ENCODE measurements at places on chromosomes 6 and 20.

- DNase-seq = no peak
These were observed 48.1 kb downstream of the EBF4 start for GRCh38 chr20:2740702-2741101.

GRCh38 chr20:1423625-1424106 lies 30.8 kb upstream of the FKBP1A start:
- peak; percentile 42 for DNase-seq

DNA sequence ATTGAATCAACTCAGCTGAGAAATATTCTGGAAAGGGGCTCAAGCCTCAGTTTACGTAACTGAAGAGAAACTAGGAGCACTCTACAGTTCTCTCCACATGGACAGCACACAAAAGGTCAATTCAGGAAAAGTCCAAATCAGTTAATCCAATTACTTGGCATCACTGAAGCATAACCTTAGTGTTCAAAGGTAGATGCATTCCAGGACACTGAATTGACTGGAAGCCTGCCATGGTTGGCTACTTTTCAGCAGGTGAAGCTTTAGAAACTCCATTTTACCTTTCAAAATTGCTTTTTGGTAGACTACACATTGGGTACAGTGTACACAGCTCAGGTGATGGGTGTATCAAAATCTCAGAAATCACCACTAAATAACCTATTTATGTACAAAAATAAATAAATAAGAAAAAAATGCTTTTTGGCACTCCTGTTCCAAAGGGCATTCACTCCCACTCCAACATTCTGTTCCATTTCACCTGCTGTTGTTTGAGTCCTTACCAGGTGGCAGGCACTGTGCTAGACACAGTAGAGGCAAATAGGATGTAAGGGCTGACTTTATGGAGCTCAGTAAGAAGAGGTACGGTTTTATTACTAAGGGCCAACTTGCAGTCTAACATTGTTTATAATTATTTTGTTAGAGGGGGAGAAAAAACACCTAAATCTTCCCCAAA lies 153.4 kb downstream of the FAXC start:
- no peak for DNase-seq

GRCh38 chr20:23643659-23644058 lies 5.9 kb upstream of the CST3 start:
- no peak for DNase-seq

- no peak for DNase-seq
These were observed 282.1 kb upstream of the CHD6 start for GRCh38 chr20:41900201-41900691.

DNA sequence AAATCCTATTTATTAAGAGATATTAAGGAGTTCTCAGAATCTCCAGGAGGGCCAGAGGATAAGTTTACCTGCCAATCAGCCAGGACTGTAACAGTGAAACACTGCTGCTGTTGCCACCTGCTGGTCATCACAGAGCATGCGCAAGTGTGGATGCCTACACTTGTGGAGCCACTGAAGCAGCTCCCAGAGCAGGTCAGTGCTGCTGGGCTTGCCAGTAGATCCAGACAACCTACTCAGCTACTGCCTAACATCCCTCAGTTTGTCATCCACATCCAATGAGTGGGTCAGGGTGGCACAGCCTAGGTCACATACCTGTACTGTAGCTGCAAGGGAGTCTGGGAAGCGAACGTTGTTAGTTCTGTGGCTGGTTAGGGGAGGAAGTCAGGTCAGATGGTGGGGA lies 18.3 kb upstream of the NHSL1 start:
- peak; percentile 30 for DNase-seq

DNA sequence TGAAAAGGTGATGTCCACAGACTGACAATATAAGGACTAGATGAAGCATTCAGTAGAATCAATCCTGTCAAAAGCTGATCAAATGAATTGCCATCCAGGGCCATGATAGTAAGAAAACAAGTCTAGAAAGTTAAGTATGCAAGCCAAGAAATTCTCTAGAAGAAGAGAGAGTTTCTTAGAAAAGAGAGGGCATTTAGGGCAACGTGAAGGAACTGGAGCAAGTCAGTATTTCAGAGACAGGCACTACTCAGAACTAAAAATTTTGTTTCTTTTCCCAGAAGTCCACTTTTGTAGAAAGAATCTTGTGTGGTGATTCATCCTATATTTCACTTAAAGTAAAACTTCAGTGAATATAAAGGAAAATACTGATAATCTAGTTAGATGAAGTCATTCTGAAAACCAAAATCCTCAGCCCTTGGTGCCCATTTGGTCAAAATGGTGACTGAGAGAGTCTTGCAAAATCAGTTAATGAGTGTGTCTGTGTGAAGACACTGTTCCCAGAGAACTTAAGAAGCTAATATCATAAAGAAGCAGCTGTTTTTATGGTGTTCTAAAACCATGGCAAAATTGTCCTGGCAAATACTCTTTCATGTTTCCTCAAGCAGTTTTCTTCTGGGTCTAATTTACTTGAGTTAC lies 82.2 kb downstream of the COL19A1 start:
- no peak for DNase-seq

DNA sequence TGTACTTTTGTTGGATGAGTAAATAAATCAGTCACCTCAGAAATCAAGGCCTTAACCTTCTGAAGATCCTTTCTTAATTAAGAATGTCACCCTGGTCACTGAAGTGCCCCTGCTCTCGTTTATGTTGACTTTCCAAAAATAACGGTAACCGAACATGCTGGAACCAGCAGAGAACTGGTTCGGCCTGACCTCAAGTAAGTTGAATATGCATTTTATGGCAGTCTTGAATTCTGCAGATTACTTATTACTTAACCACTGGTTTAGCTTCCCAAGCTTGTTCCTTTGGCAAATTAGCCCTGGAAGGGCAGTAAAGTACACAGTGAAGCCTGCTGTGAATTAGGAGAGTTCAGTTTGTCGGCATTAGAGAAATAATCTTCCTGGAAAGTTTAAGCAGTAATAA lies 12.2 kb downstream of the MAPRE1 start:
- no peak for DNase-seq

DNA sequence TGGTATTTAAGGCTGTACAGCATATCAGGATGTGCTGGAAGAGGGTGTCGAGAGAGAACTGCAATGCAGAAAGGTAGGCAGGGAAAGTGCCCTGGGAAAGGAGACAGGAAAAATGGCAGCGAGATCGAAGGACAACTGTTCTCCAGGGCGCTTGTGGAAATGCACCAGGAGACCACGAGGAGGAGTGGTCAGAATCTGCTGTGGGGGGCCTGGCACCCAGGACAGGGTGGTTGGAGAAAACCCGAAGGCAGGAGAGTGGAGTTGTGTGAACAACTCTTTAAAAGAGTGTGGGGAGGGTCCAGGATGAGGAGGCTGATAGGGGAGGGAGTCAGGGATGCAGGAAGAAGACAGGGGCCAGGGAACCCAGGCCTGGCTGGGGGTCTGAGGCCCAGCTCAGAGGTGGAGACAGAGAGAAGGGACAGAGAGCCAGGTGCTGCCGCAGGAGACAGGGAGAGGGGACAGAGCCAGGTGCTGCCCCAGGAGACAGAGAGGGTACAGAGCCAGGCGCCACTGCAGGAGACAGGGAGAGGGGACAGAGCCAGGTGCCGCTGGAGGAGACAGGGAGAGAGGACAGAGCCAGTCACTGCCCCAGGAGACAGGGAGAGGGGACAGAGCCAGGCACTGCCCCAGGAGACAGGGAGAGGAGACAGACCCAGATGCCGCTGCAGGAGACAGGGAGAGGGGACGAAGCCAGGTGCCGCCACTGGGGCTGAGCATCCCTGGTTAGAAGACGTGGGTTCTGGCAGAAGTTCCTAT lies 9.3 kb downstream of the SLC22A1 start:
- DNase-seq = no peak

- no peak for DNase-seq
These were observed 73.0 kb upstream of the MYLIP start for GRCh38 chr6:16055852-16056251.

GRCh38 chr6:25743868-25744267 lies 10.7 kb upstream of the SLC17A4 start:
- DNase-seq = no peak

DNA sequence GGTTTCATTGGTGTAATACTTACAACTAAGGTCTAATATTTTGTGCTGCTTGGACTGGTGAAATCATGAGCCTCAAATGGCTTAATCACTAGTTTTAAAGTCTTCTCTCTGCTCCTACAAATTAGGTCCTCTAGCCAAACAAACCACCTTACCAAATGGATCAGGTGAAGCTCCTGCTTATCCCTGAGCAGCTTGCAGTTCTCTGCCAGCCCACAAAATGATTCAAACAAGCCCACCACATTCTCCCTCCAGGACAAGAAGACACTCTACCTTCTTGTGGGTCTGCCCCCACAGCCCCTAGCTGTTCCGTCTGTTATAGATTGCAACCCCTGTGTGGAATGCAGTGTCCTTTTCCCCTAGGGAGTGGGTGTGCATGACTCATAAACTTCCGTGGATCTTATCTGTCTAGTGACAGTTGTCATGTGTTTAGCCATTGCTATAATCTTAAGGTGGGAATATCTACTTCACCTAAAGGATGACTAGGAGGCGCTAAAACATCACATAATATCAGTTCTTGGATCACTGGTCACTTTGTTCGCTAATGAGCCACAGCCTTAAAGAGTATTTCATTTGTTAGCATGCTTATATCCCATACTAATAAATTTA lies 940.5 kb upstream of the MANEA start:
- peak; percentile 17 for DNase-seq

Measured in BE2C (cell line).